Activated effector memory CD4-positive, alpha-beta T cell treated with Interleukin-2 at 50 U/mL for 16 hours (primary cell): ENCODE measurements at places on chromosomes 11 and 22.

DNA sequence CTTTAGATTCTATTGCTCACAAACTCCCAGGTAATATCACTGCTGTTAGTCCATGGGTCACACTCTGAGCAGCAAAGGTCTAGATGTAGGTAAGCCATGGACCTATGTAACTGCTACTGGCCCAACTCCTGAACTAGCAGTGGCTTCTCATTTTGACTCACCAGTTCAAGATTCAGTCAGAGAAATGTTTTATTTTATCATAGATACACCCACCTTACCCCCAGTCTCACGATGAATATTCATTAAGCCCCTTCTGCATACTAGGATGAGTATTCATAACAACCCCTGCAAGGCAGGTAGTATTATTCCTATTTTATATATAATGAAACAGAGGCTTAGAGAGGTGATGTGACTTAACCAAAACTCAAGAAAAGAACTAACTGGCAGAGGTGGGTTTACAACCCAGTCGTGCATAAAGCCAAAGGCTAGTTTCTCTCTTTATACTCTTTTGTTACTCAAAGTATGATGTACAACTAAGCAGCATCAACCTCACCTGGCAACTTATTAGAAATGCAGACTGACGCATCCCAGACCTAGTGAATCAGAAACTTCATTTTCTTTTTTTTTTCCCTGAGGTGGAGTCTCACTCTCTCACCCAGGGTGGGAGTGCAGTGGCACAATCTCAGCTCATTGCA, 957.6 kb upstream of the CCDC90B start:
- no peak for DNase-seq

DNA sequence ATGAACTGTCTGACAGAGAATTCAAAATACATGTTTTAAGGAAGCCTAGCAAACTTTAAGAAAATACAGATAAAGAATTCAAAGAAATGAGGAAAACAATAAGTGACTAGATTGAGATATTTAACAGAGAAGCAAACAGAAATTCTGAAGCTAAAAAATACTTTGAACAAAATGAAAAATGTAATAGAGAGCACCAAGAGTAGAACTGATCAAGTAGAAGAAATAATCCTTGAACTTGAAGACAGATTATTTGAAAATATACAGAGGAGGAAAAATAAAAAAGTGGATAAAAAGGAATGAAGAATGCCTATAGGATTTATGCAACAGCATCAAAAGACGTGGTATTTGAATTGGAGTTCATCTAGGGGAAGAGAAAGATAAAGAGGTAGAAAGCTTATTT, 101.9 kb upstream of the OR4B1 start:
- no peak for DNase-seq

DNA sequence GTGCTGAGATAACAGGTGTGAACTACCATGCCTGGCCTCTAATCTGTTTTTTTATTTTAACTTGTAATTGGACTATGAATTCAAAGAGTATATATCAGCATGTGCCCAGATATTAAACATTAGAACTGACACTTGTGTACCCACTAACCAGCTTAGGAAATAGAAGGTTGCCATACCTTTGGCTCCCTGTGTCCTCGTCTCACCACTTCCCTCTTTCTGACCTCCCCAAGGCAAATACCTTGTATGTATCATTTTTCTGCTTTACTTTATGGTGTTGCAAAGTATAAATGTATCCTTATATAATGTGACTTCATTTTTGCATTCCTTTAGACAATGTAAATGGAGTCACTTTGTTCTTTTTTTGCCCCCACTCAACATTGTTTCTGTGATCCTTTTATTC, 9.1 kb downstream of the PPP6R3 start:
- no peak for DNase-seq

GRCh38 chr11:41394521-41395195, 64.8 kb downstream of the LRRC4C start:
- no peak for DNase-seq

DNA sequence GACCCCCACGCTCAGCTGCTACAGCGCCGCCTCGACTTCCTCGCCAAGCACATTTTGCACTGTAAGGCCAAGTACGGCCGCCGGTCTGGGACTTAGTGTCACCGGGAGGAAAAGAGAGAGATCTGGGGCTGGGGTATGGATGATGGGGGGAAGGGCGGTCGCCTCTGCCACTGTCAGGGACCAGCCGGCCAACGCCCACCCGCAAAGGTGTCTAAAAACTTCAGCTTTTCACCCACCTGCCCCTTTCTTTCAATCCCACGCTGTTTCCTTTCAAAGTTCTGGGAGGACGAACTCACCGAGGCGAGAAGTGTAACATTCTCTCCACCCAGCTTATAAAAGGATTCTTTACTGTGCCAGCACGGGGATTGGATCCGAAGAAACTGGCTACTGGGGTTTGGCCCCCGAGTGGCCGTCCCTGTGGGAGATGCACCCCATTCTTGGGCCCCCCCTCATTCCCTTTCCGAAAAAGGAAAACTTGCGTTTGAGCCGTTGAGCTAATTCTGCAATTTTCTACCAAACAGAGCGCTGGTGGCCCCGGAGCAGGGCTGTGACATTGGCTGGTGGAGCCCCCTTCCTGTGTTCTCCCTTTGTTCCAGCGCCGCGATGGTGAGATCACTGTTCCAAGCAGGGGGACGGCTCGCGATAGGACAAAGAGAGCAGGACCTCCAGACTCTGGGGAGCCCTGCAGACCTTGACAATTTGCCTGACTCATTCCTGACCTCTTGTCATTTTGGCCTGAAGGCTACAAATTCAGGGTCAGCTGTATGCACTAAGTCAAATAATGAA, 1.8 kb downstream of the FJX1 start:
- no peak for DNase-seq

- DNase-seq, result no peak
These were observed 17.6 kb downstream of the PGA5 start for GRCh38 chr11:61258546-61258945.

DNA sequence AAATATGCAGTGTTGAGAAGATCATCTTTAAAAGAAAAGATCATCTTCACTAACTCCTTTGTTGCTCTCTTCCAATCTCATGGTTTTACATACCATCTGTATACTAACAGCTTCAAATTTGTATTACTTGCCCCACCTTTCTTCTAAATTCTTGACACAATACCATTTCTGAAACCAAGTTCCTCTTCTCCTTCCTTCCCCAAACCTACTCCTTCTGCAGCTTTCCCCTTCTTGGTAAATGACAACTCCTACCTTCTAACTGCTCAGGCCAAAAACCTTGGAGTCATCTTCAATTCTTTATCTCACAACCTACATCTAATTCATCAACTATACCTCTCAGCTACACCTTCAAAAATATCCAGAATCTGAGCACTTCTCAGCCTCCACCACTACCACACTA, 9.3 kb downstream of the PRCP start:
- no peak for DNase-seq

GRCh38 chr11:124724979-124725718, 14.6 kb upstream of the NRGN start:
- DNase-seq, result no peak

- DNase-seq, result no peak
These were observed 30.4 kb downstream of the SEZ6L start for GRCh38 chr22:26199665-26200064.

- no peak for DNase-seq
These were observed 42.0 kb downstream of the MS4A2 start for GRCh38 chr11:60130496-60130895.

GRCh38 chr11:45087086-45087899, 59.1 kb upstream of the PRDM11 start:
- no peak for DNase-seq

GRCh38 chr11:10659339-10660216, 34.0 kb downstream of the IRAG1 start:
- no peak for DNase-seq

DNA sequence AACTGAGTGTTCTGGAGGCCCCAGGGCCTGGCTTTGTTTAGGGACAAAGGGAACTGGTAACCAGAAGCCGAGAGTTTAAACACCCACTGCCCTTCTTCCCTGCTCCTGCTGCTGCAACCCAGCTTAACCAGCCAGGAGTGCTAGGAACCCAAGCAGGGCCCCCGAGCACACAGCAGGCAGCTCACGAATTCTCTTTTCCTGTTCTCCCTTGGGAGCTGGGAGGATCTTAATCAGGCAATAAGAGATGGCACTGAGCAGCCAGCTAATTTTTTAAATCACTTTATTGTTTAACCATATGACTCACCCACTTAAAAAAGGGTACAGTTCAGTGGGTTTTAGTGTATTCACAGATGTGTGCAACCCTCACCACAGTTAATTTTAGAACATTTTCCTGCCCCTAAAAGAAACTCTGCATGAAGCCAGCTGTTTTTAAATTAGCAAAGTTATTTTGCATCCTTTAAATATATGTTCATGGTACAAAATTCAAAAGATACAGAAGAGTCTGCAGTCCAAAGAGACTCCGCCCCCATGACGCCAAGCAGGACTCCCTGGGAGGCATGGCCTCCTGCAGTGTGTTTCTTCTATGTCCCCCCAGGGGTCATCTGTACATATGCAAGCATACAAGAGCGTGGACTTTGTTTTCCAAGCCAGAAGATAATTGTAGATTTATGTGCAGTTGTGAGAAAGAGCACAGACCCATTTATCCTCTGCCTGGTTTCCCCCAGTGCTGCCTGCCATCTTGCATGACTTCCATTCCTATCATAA, 18.9 kb upstream of the PPP6R3 start:
- no peak for DNase-seq

DNA sequence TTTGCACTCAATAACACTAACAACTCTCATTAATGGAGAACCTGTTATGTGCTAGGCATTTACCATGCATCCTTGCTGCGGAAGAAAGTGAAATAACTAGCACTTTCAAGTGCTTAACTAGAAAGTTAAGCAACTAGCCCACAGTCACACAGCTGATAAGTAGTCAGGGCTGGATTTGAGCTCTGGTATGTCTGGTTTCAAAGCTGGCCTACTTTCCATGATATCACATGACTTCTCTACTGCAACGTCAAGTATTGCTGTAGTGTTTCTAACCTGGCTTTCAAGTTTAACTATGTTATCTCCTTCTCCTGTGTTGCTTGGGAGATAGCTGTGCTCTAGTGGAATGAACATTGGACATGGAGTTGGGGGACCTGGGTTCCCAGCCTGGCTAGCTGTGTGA, 12.1 kb downstream of the SLC15A3 start:
- DNase-seq, result no peak

GRCh38 chr11:108891909-108892511, 227.1 kb downstream of the DDX10 start:
- no peak for DNase-seq

DNA sequence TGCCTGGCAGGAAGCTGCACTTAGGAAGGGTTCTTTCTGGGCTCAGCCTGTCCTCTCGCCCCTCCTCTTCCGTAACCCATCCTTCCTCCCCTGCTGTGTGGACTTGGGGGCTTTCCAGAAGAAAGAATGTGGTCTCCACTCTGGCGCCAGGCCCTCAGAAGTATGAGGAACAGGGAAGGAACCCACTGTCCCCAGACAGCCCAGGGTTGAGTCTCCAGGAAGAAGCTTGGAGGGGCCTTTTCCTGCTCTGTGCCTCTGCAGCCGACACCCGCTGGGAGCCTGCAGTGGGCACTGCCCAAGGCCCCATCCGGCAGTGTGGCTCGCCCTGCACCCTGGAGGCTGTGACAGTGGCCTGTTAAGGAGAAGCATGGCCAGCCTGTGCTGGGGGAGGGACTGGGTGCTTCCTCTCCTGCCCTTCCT, 112.6 kb downstream of the ST3GAL4 start:
- DNase-seq, result no peak

GRCh38 chr11:40567392-40567791, 892.1 kb downstream of the LRRC4C start:
- no peak for DNase-seq

GRCh38 chr11:107789767-107790166, 68.8 kb downstream of the SLC35F2 start:
- no peak for DNase-seq

- no peak for DNase-seq
These were observed 12.9 kb downstream of the ABTB2 start for GRCh38 chr11:34344768-34345539.

GRCh38 chr11:70636659-70637058, 238.3 kb downstream of the CTTN start:
- DNase-seq, result no peak

- DNase-seq, result no peak
These were observed 102.2 kb downstream of the MICAL3 start for GRCh38 chr22:17921871-17922821.

DNA sequence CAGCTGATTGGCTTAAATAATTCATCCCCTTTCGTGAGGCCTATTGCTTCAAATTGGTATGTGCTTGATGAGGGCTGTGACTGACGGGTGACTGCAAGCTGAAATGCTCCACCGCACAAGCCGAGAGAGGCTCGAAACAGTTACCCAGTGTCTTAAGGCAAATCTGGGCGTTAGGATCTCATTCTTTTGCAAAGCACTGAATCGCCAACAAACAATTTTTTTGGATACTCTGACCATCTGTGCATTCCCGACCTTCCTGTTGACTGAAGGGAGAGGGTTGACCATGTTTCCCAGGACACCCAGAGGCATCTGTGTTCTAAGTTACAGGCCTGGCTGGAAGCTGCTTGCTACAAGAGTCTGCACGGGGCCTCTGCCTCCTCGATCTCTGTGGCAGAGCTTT, 32.1 kb downstream of the CACNG2 start:
- DNase-seq, result no peak

- peak; percentile 55 for DNase-seq
These were observed 3.4 kb downstream of the TIMM10 start for GRCh38 chr11:57527056-57527631.

GRCh38 chr22:49958931-49959781, 1.4 kb upstream of the PIM3 start:
- DNase-seq, result no peak

GRCh38 chr11:1478011-1478410, 8.6 kb downstream of the MOB2 start:
- DNase-seq, result no peak

- DNase-seq, result no peak
These were observed 47.0 kb upstream of the CLMP start for GRCh38 chr11:123241874-123242543.

- DNase-seq, result no peak
These were observed 61.0 kb upstream of the THY1 start for GRCh38 chr11:119483881-119484371.

DNA sequence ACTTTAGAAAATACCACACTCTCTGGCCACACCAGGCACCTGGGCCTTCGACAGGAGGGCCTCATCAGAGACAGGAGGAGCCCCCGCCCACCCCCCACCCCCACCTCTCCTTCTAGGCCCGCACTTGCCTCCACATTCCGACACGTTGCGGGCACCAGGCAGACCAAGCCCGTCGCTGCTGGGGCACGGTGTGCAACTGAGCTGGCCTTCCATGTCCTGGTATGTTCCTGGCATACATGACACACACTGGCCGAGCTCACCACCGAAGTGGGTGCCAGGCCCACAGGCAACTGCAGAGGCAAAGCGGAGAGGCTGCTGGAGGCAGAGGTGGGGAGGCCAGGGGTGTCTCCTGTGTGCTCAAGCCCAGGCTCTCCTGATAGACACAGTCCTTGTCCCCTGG, 27.0 kb upstream of the TTLL12 start:
- no peak for DNase-seq

DNA sequence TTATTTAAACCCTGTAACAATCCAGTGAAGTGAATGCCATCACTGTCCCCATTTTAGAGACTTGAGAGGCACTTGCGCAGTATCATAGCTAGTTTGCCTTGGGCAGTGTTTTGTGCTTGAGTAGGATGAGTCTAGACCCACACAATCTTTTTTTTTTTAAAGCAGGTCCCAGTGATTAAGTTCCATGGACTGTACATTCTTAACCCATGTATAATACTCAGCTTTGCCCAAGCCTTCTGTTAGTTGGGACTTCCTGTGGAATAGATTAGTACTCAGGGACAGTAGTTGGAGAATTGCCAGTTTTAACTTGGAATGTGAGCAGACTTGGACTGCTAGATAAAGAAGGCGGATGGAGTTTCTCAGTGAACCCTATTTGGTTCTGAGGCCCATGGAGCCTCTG, 108.6 kb upstream of the RASSF10 start:
- no peak for DNase-seq

GRCh38 chr11:93525601-93526345, 17.4 kb downstream of the SMCO4 start:
- DNase-seq, result no peak
